ENCODE measurements at places on chromosomes 5 and 9.
A peak's percentile ranks its signal among the peaks of the same experiment; 100 is the strongest.

- DNase-seq = no peak
Observed at GRCh38 chr5:38317868-38318267, 59.5 kb downstream of the EGFLAM start.

GRCh38 chr9:15873573-15874177 lies 320.8 kb downstream of the CCDC171 start:
- DNase-seq = no peak

- no peak for DNase-seq
Observed at GRCh38 chr9:137304383-137305059, 2.5 kb upstream of the NRARP start.

- DNase-seq = no peak
Observed at GRCh38 chr5:134637116-134637721, 4.6 kb upstream of the SAR1B start.

- no peak for DNase-seq
Observed at GRCh38 chr5:54577528-54577927, 60.0 kb downstream of the SNX18 start.

- DNase-seq = no peak
Observed at GRCh38 chr9:35826071-35826701, 2.3 kb downstream of the FAM221B start.

- DNase-seq = no peak
Observed at GRCh38 chr9:30075451-30076199, 2308.8 kb upstream of the ACO1 start.

DNA sequence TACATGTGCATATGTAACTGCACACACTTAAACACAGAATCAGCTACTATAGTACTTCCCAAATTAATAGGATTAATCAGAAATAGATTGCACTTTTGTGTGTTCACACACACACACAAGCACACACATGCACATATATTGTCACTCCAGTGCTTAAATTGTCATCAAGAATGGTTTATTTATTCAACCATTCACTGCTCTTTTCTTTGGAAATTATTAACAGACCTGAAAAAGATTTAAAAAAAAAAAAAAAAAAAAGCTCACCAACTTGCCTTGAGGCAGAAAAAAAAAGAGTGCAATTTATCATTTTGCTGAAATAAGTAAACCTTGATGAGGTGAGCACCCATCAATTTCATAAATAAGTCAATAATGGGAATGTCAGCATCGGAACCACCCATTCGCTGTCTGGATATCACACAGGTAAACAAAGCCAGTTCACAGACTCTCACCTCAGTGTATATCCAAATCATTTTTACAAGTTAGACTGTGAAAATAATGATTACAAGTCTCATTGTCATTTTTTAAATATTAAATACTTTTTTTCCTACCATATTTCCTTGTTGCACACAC lies 562.8 kb downstream of the BNC2 start:
- DNase-seq = no peak

DNA sequence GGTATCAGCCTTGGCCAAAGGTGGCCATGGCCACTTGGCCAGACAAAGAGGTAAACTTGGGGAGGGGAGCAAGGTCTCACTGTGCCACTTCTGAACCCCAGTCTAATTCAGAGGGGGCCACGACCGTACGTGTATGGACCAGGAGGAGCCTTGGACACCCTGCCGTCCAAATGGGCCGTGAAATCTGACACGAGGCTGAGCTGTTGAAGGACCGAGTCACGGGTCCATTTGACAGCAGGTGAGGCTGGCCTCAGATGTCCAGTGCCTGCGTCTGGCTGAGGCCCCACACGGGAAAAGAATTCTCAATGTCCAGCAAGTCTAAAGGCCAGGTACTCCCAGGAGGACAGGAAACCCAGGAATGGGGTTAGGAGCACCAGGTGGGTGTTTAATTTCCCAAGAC lies 17.7 kb downstream of the CMBL start:
- no peak for DNase-seq

DNA sequence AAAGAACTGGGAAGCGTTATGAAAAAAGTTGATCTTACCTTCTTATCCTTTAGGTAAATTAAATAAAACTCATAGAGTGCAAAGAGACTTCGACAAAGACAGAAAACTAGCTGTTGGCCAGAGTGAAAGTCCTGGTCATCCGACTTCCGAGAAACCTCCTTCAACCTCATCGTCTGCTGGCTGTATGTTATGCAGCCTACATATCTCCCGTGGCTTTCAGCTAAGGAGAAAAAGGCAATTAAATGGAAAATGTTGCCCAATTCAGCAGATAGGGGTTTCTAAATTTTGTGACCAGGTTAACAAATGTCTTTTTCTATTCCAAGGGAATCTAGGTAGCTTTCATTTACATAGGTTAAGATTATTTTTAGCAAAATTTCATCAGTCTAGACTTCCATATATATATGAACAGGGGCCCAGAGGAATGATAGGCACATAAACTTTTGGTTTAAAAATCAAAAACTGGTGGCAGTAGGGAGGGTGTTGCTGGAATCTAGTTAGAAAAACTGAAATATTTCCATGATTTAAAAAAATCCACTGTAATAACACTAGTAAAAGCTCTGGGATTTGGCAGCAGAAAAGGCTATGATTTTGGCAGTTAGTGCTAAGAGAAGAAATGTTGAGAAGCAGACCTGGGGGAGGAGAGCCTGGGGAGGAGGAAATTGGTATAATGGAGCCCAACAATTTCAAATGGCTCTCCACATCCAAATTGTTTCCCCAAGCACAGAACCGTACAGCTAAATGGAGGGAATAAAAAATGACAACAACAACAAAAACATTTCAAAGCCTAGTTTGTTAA lies 32.1 kb downstream of the RAI14 start:
- DNase-seq = no peak

DNA sequence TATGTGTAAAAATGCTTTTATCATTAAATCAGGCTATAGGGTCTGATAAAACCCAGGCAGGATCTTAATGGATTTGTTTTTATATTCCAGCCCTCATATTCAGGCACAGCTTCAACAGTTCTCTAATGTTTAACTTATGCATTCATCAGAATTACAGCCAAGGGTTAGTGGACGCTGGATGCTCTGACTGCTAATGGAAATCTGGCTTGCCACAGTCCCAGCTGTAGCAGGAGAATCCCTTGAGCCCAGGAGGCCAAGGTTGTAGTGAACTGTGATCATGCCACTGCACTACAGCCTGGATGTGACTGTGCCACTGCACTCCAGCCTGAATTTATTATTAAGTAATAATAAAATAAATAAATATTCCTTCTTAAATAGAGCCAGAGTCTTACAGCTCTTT lies 98.0 kb downstream of the SLC25A46 start:
- no peak for DNase-seq

GRCh38 chr9:80954521-80954920 lies 734.8 kb downstream of the TLE1 start:
- DNase-seq = no peak

DNA sequence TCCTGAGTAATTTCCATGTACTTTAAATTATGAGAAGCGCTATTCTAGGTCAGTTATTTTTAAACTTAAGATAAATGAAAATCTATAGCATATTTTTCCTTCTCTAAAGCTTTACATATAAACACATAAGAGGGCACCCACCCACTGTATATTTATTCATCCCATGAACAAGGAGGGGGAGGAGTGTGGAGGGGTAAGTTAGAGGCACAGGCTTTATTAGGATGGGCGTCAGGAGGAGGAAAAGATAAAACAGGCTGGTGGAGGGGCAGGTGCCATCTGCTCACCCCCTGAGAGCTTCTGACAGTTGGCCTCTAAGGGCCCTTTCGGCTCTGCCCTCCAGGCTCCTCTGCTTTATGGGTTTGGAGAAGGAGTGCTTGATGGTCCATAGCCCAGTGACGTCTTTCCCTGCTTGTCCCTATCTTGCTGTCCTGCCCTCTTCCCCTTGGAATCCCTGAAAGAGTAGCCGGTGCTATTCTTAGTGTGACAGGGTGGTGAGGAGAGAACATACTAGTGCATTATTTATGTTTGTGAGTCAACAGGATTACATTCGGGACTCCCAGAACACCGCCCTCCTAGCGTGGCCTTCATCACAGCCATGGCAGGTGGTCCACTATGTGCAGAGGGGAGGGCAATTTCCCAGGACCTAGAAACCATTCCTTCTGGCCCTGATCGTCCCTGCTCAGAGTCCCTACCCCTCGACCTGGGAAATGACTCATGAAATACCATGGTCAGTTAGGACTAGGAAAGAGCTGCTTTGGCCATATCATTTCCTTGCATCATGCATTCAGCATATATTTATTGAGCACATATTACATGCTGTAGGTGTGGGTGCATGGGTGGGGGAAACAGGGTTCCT lies 7.9 kb upstream of the SYNPO start:
- no peak for DNase-seq

DNA sequence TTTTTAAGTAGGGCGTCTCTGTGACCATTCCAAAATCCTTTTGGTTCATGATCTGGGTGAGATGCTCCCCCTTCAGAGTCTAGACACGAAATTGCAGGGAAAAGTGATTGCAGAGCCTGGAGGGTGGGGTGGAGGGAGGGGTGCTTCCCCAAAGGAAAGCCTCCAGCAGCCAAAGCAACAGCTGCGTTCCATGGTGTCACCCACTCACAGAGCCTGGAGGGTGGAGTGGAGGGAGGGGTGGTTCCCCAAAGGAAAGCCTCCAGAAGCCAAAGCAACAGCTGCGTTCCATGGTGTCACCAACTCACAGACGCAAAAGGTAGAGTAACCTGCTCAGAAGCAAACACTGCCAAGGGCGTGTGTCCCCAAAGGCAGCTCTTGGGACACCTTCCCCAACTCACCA lies 22.6 kb downstream of the SLC6A18 start:
- no peak for DNase-seq

DNA sequence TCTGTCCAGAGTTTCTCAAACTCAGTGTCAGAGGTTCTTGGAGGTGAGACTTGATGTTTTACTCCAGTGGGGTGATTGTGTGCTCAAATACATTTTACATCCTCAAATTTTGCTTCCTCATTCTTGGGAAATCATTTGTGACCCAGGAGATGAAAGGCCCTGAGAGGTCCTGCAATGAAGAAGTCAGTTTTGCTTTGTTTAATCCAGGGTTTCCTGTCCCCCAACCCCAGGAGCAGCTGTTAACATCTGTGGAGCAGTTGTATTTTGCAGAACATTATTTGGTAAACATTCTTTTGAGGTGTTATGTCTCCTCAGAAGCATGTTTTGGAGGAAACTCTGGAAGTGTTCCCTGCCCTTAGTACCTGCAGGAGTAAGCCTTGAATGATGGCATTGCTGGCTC lies 59.8 kb downstream of the DAB2IP start:
- DNase-seq = no peak

GRCh38 chr5:91214571-91214970 lies 168.5 kb downstream of the ARRDC3 start:
- DNase-seq = no peak

- no peak for DNase-seq
Observed at GRCh38 chr9:113888336-113888735, 12.2 kb downstream of the ZNF618 start.

GRCh38 chr5:74625742-74626241 lies 14.7 kb downstream of the ENC1 start:
- DNase-seq = no peak

- no peak for DNase-seq
Observed at GRCh38 chr9:125428060-125428901, 166.7 kb downstream of the GAPVD1 start.

DNA sequence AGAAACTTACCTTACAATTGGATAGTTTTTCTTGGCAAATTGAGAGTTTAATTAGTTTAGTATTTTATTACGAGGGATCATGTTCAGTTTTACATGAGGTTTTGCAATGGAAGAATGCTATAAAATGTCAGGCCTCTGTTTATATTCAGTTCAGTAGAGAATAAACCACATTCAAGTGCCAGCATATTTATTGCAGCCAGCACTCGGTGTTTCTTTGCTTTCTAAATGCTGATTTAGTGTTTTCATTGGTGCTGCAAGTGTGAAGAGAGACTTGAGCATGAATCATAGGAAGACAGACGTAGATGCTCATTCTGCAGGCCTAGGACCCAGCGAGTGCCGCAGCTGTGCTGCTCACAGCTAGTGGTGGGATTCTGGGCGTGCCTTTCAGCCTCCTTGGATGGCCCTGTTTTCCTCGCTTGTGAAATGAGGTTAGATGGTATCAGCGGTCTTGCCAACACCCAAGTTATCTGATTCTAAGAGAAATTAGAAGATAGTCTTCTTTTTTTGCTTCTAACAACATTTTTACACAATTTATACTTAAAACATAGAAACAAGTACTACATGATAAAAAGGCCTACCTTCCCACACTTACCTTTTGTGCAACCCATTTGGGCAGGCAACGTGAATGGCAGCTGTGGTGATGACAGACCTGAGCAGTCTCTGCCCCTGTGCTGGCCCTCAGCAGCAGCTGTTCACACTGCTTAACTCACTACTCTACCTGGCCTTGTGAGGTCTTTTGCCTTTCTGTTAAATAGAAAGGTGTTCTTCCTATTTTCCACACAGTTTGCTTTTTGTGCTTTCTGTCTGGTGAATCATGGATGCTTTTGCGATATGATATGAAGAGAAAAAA lies 26.8 kb upstream of the TNFAIP8 start:
- no peak for DNase-seq

DNA sequence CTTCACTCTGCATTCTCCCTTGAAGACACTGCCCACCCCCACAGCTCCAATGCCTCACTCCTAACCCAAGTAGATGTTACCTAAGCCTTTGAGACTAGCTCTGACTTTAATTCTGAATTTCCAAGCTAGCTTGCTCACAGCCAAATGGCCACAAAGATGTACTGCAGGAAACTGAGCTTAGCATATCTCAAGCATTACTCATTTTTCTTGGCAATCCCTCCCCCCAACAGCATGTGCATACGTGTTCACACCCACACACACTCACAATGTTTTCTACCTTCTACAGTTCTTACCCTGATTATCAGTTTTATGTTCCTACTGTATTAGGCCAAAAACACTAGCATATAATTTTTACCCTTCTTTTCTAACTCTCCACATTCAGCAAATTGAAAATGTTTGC lies 13.7 kb upstream of the GRIA1 start:
- no peak for DNase-seq

DNA sequence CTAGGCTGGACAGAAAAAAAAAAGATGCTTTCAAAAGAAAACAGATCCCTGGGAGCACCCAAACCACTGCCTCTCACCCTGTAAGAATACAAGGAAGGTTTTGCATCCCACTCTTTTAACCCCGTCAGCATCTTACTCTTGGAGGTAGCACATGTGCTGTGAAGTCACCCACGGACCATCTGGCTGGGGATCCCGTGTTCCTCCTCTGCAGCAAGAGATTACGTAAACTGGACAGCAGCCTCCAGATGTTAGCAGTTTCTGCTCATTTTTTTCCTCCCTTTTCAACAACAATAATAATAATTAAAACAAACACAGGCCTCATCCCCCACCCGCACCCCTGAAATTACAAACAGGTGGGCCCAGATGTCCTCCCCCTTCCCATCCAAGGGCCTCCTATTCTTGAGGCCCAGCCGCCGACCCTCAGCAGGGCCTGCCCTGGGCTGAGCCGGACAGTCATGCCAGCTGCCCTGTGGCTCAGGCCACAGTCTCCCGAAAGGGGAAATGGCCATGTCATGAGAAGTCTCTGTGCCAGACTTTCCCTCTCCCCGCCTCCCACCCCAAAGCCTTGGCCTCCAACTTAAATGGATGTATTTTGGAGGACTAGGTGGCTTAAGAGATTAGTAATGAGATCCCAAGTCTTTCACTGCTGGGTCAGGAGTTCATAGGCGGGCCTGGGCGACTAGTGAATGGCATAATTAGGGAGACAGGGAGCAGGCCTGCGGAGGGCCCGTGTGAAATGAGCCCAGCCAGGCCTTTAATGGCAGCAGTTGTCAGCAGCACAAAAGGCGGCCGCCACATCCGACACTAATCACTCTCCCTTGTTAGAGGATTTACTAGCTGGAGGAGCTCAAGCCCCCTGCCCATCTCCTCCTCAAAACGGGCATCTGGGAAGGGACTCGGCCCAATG lies 165.1 kb downstream of the PAPPA start:
- DNase-seq = peak; percentile 65

GRCh38 chr5:35240892-35241291 lies 10.6 kb upstream of the PRLR start:
- DNase-seq = no peak

GRCh38 chr9:99491408-99492158 lies 269.5 kb downstream of the SEC61B start:
- DNase-seq = no peak

Measured in sciatic nerve (tissue), 2 donors.